Umbilical cord (tissue), 2 donors: ENCODE measurements at places on chromosomes 7 and 10. TPM values are rescaled to one million over a fixed set of nuclear protein-coding genes. Genes with fewer than 3 reads are reported as not detected.

The FAM25C gene
- not detected for total RNA-seq

- no peak for DNase-seq
Measured at GRCh38 chr10:116688241-116688711, 54.1 kb downstream of the HSPA12A start.

The ST8SIA6 gene
- 4.3 TPM for total RNA-seq

The ATP6V0E2 gene
- total RNA-seq: 4.8 TPM
